ENCODE measurements at places on chromosomes 5 and 9. TPM values are rescaled to one million over a fixed set of nuclear protein-coding genes. Genes with fewer than 3 reads are reported as not detected.

NPR3 gene
- polyA plus RNA-seq = 8.1 TPM

LURAP1L gene
- 15.5 TPM for polyA plus RNA-seq

MOB3B gene
- polyA plus RNA-seq = 0.05 TPM

SPATA31C1 gene
- not detected for polyA plus RNA-seq

GPR151 gene
- polyA plus RNA-seq = not detected

ARID3C gene
- polyA plus RNA-seq = not detected

PRLR gene
- polyA plus RNA-seq = 0.59 TPM

LCP2 gene
- polyA plus RNA-seq = not detected
